ENCODE measurements at places on chromosomes 1 and 21.
A peak's percentile ranks its signal among the peaks of the same experiment; 100 is the strongest.

- DNase-seq: peak; percentile 71
Measured at GRCh38 chr1:25796811-25797458, 3.1 kb upstream of the SELENON start.

GRCh38 chr1:115280064-115280463 lies 58.0 kb downstream of the NGF start:
- no peak for DNase-seq

DNA sequence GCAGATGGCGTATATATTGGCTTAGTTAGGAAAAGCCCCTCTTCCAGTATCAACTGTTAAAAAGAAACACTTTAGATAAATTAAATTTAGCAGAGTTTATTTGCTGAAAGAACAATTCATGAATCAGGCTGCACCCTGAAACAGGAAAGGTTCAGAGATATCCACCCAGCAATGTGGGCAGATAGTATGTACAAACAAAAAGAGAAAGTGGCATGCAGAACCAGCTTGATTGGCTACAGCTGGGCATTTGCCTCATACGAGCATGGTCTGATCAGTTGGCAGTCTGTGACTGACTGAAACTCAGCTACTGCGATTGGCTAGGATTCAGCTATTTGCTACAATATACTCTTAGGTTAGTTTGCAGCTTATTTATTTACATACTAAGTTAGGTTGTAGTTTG lies 98.2 kb downstream of the ZC3H11B start:
- DNase-seq: no peak

- DNase-seq: no peak
Measured at GRCh38 chr1:41479000-41479807, 5.3 kb downstream of the EDN2 start.

GRCh38 chr21:38396325-38396724 lies 102.0 kb downstream of the ERG start:
- no peak for DNase-seq

DNA sequence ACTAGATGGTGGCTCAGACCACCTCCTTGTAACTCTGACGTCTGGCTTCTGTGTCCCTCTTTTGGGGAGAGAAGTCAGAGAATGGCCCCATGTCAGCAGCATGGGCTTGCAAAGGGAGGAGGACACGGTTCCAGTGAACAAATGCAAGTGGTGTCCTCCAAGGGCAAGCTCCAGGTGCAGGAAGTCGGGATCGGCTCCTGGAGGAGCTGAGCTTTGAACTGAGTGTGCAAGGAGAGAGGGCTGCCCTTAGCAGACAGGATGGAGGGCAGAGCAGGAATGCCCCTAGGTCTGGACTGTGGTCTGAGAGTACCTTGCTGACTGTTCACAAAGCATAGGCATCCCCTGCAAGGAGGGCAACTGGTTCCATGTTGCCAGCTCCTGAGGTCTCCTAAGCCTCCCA lies 17.3 kb downstream of the PKP1 start:
- no peak for DNase-seq

- peak; percentile 92 for DNase-seq
Measured at GRCh38 chr1:200646515-200646914, 23.2 kb downstream of the DDX59 start.

- DNase-seq: no peak
Measured at GRCh38 chr21:14095056-14095455, 115.7 kb downstream of the LIPI start.

DNA sequence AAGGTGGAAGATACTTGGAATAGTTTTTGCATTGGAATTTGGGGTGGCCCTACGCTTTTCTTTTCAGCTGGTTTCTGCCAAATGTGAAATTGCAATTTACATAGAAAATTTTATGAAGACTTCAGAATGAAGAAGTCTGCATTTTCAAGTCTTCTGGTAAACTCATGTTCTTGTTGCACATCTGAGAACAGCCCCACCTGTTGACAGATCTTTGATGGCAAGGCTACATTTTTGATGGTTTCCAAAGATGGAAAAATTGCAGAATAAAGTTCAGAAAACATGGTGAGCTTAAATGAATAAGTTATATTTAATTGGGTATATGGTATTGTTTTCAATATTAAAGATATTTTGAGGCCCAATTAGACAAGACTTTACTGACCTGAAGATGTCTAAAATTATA lies 25.4 kb downstream of the OLFM3 start:
- DNase-seq: no peak

All from inflammatory macrophage treated with lipopolysaccharide for 4 hours (primary cell).